CD4-positive, alpha-beta T cell treated with Interferon gamma for 1 hour (primary cell): ENCODE measurements at places on chromosomes 11 and 22.
A peak's percentile ranks its signal among the peaks of the same experiment; 100 is the strongest.

- no peak for DNase-seq
Measured at GRCh38 chr22:25161017-25161915, 38.4 kb upstream of the CRYBB3 start.

DNA sequence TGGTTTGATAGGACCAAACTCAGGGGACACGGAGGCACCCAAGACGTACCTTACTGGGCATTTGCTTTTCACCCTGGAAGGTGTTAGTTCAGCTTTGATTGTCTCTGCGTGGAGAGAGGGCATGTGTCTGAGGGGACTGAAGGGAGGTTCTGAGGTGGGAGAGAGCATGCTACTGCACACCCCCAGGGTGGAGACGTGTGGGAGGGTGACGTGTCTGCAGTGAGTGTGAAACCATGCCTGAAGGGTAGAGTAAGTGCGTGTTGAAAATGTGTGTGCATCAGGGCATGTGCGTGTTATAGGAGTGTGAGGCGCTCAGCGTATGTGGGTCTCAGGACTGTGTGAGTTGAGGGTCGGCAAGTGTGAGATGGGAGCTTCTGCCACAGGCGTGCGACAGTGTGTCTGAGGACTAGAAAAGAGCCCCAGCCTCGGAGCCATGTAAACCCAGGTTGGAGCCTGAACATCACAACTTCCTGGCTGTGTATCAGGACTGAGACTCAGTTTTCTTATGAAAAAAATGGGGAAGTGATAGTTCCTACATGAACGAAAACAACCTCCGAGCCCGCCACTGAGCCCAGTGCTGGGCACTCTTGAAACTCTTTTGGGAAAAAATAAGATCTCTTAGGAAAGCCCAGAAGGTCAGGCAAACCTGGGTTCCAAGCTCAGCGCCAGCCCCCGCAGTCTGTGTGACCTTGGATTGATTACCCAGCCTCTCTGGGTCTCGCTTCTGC lies 11.8 kb upstream of the KCNJ11 start:
- no peak for DNase-seq

DNA sequence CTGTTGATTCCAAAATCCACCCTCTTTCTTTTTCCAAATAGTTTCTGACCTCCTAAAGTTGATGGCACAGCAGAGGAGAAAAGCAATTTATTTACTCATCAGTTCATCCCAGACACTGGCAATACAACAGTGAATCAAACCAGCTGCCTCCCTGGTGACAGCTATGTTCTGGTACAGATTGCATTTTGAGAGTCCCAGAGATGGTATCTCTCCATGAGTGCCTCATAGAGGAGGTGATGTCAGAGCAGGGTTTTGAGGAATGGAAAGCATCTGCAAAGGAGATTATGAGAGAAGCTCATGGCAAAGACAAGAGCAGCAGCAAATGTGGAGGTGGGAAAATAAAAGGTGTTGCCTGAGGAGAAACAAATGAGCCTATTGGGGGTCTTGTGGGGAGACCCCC lies 377.2 kb downstream of the MN1 start:
- DNase-seq = no peak

DNA sequence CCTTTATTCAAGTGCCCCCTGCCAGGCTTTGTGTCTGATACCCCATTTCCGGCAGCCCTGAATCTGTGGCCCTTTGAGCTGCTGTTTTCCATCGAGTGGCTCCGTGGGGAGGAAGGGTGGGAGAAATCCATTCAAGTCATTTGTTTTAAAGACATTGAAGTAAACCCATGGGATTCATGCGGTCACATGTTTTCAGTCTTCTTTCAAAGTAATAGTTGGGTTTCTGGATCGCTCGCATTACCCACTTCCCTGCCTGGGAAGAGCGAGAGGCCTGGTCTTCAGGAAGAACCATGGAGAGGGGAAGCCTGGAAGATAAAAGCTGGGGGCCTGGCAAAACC lies 14.4 kb downstream of the DAGLA start:
- no peak for DNase-seq

- no peak for DNase-seq
Measured at GRCh38 chr22:38222797-38223119, 21.0 kb downstream of the MAFF start.

- no peak for DNase-seq
Measured at GRCh38 chr11:77823775-77824174, 2.8 kb downstream of the AAMDC start.

- no peak for DNase-seq
Measured at GRCh38 chr22:42433754-42434682, 1.8 kb upstream of the NFAM1 start.

- DNase-seq = no peak
Measured at GRCh38 chr11:72493426-72494108, 59.2 kb upstream of the CLPB start.

- DNase-seq = no peak
Measured at GRCh38 chr11:21289686-21290085, 620.3 kb downstream of the NELL1 start.

- no peak for DNase-seq
Measured at GRCh38 chr11:57529012-57529411, 1.5 kb downstream of the TIMM10 start.

DNA sequence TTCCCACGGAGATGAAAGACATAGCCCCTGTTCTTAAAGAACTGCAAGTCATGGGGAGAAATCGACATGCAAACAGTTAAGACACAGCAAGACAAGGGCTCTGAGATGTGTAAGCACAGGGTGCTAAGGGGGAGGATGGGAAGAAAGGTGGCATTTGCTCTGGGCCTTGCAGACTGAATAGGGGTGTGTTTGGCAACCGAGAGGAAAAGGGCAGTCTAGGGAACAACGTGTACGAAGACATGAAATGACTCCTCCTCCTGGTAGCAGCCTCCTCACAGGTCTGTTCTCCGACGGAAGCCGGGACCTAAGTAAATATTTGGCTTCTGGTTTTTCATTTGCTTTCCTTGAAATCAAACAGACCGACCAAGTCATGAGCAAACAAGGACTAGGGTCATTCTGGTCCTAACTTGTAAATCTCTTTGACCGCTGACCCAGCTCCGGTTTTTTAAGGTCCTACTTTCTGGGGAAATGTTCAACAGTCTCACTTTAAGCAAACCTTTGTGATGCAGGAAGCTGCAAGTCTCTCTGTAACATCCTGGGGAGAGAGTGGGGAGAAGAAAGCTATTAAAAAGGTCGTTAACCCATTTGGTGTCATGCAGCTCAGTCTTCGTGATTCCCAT lies 19.7 kb downstream of the NNMT start:
- no peak for DNase-seq

- no peak for DNase-seq
Measured at GRCh38 chr11:13368041-13368446, 90.5 kb downstream of the BMAL1 start.

DNA sequence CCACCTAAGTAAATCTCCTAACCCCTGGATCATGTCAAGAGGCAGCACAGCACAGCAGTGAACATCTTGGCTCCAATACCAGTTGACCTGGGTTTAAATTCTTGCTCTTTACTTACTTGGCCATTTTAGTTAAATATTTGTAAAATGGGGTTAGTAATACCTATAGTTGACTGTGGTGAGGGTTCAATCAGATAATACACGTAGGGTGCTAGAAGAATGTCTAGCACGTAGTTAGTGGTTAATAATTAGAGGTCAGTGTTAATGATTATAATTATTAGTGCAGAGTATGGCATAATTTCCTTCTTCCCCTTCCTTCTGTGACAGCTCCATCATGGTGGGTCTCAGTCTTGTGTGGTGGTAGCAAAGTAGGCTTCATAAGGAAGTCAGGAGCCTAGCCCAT lies 520.8 kb downstream of the INSC start:
- DNase-seq = no peak

- DNase-seq = no peak
Measured at GRCh38 chr11:88815505-88815904, 250.3 kb downstream of the GRM5 start.

DNA sequence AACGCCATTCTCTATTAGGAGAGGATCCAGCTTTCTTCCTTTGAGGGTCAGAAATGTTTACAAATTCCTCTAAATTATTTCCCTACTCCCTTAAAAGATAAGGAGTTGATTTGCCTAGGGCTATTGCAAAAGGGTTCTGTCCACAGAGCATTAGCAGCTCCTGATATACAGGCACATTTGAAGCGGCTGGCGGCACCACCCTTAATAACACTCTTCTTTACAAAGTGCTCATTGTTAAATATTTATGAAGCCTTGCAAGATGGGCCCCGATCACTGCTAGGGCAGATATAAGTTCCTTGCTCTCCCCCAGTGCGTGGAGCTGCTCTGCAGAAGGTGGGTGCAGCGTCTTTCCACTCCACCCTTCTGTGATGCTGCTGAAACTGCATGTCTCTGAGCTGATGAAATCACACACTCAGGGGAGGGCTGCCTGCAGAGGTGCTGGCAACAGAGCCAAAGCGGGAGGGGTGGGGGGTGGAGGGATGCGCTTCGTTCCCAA lies 116.7 kb upstream of the NTM start:
- no peak for DNase-seq

- DNase-seq = no peak
Measured at GRCh38 chr11:11520231-11521015, 101.4 kb downstream of the GALNT18 start.

GRCh38 chr22:35663371-35663770 lies 15.1 kb downstream of the APOL6 start:
- no peak for DNase-seq

DNA sequence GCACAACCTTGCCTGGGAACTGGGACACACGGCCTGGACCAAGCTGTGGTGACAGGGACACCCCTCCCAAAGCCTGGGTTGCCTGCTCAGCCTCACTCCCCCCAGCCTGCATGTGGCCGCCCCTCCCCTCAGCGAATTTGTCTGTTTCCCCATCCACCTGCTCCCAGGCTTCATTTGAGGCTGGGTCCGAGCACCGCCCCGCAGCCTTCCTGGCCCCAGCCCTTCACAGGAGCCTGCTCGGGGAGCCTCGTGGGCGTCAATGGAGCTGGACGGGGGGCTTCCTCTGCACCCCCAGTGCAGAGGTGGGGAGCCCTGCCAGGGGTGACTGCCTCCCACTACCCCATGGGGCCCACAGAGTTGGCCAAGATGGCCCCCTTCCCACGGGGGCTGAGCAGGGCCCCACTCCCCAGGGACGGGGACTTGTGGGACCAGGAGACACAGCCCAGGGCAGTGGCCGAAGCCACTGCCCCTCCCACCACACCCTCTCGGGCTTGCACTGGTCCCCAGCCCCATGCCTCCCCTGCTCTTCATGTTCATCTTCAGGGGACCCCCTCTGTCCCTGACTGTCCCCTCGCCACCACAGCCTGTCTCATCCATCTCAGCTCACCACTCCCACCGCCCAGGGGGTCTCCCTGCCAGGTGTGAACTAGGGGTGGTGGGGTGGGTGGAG lies 91.7 kb downstream of the WNT7B start:
- DNase-seq = no peak

DNA sequence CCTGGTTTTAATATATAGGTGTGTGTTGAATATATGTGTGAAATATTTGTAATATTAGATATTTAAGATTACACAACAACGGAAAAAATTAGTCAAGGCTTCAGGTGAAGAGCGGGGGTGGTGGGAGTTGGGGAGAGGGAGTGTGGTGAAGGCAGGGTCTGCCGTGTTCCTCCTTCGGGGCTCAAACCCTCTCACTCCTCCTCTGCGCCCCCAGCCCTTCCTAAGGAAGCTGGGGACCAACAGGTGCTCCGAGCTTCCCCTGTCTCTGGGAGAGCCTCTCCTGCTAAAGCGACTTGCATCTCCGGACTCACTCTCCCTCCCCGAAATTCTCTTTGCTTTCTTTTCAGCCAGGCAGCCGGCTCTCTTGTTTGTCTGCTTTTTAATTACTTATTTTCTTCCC lies 960 bp upstream of the CADM1 start:
- no peak for DNase-seq

- DNase-seq = no peak
Measured at GRCh38 chr11:117442869-117443239, 115.2 kb downstream of the CEP164 start.

DNA sequence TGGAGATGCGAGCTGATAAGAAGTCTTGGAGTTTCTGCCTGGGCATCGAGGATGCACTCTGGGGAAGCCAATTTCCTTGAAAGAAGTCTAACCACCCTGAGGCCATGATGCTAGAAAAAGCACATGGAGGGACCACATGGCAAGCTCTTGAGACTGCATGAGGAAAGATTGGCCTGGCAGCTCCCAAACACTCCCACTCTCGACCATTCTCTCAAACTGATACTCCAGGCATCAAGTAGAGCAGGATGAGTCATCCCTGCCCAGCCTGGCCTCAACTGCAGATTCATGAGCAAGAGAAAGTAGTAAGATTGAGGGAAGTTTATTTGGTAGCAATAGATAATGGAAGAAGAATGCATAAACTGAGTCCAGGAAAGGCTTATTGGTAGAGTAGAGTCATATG lies 194.3 kb downstream of the KIF18A start:
- no peak for DNase-seq

DNA sequence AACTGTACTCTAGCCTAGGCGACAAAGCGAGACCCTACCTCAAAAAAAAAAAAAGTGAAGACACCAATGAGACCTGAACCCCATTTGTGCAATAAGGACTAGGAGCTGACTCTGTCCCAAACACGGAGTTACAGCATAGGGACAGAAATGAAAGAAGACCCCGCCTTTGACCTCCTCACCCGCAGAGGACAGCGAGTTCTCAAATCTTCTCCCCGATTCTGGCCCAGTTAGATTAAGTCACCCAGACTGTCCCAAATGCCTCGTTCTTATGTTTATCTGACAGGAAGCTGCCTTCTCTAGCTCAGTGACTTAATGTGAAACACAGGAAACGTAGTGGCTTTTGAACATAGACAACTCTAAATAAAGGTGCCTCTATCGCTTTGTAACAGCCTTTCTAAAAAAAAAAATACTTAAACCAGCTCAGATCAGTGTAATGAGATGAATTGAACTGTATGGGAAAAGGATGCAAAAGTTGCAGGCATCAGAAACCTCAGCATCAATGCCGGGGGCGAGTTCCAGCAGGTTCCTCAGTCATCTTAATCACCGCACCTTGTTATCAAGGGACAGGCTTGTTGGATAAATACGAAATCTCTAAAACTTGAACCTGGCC lies 10.6 kb downstream of the MYH9 start:
- peak; percentile 42 for DNase-seq

GRCh38 chr11:16881074-16881709 lies 133.0 kb downstream of the PLEKHA7 start:
- no peak for DNase-seq
